ENCODE measurements at places on chromosomes 11 and 22. TPM values are rescaled to one million over a fixed set of nuclear protein-coding genes. Genes with fewer than 3 reads are reported as not detected.

Gene MRGPRX2
- total RNA-seq, result not detected

Gene CCS
- total RNA-seq, result 44.8 TPM

Gene MMP11
- 14.5 TPM for total RNA-seq

Gene OR5AS1
- not detected for total RNA-seq

Gene P4HA3
- total RNA-seq, result not detected

Gene HTR3A
- not detected for total RNA-seq

Gene TMA7B
- total RNA-seq, result not detected

Gene MS4A7
- total RNA-seq, result not detected

Gene GAL3ST3
- total RNA-seq, result not detected

Gene PATE4
- total RNA-seq, result not detected

Gene GGTLC3
- not detected for total RNA-seq

Gene DBX1
- not detected for total RNA-seq

Gene PAMR1
- 57.6 TPM for total RNA-seq

Gene PDE3B
- 0.03 TPM for total RNA-seq

Gene NDUFA6
- total RNA-seq, result 114 TPM

Gene KRTAP5-11
- total RNA-seq, result not detected

Gene KRTAP5-7
- total RNA-seq, result not detected

Gene KCNK4
- total RNA-seq, result 0.31 TPM

Gene GLB1L2
- not detected for total RNA-seq

Gene DDX10
- total RNA-seq, result 24.7 TPM

Gene CHADL
- total RNA-seq, result not detected

Gene HDHD5
- total RNA-seq, result 31.1 TPM

Gene MIF
- 155 TPM for total RNA-seq

Gene TEX54
- total RNA-seq, result not detected

Gene PIWIL4
- total RNA-seq, result 0.05 TPM

Gene NLRX1
- 3.1 TPM for total RNA-seq

Gene OR10A6
- total RNA-seq, result not detected

Gene NXPE2
- total RNA-seq, result not detected

Gene KDELR3
- 15.4 TPM for total RNA-seq

Gene MYBPC3
- total RNA-seq, result not detected

Gene GAB4
- total RNA-seq, result not detected

Gene KCNK7
- total RNA-seq, result not detected

Gene NLRP14
- total RNA-seq, result not detected

Gene RSF1
- total RNA-seq, result 9.5 TPM

Gene OTOG
- not detected for total RNA-seq
